AG20443 (cell line): ENCODE measurements at places on chromosomes 2 and 18.

GRCh38 chr2:205684871-205685313 lies 2.6 kb downstream of the NRP2 start:
- no peak for DNase-seq

DNA sequence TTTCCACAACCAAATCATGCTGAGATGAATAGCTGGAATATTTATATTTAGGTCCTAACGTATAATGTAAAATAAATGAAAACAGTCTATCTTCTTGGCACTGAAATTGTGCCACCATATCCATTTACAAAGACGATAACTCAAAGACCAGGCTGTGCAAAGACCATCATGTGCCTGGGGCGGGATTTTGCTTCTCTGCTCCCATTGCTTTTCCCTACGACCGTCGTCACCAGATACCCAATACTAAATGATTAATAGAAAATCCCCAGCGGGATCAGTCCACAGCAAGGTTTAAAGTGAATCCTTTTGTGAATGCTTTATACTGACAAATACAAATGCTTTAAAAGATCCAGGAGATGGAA lies 194.3 kb upstream of the ARL4C start:
- DNase-seq, result no peak

- no peak for DNase-seq
Measured at GRCh38 chr18:10417664-10418063, 36.8 kb upstream of the APCDD1 start.

GRCh38 chr18:24181806-24182205 lies 42.9 kb downstream of the CABYR start:
- DNase-seq, result peak; percentile 41

DNA sequence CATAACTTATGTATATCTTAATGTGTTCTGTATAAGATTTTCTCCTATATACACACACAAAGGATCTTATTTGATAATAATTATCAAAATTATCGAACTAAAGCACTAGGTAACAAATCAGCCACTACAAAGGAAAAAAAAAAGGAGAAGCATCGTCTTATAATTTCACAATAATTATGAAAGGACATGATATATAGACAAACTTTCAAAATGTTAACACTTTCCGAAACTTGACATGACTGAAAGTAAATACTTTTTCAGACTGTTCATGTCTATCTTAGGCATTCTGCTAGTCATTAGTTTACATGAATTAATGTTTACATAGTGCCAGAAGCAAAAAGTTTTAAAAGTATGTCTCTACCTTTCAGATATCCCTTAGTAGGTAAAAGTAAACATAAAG lies 7.3 kb upstream of the NR4A2 start:
- DNase-seq, result no peak

GRCh38 chr2:144659731-144660275 lies 139.9 kb upstream of the ZEB2 start:
- DNase-seq, result peak; percentile 57

DNA sequence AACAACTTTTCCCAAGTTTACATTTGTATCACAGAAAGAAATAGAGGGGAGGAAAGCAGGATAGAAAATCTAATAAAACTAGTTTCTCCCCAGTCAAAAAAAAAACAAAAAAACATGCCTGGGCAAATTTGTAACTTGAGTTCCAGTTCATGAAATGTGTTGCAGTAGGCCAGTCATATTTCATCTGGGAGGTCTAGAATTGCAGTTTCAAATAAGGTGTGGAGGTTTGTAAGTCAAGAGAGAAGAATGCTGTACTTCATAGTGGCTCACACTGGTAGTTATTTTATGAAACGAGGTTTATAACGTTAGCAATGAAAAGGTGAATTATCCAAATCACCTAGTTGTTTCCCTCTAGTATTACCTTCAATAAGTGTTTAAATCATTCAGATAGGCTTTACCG lies 1313.9 kb upstream of the SLC39A10 start:
- no peak for DNase-seq

- no peak for DNase-seq
Measured at GRCh38 chr2:205741256-205741978, 59.1 kb downstream of the NRP2 start.

GRCh38 chr18:12608301-12608700 lies 49.6 kb downstream of the SPIRE1 start:
- no peak for DNase-seq

DNA sequence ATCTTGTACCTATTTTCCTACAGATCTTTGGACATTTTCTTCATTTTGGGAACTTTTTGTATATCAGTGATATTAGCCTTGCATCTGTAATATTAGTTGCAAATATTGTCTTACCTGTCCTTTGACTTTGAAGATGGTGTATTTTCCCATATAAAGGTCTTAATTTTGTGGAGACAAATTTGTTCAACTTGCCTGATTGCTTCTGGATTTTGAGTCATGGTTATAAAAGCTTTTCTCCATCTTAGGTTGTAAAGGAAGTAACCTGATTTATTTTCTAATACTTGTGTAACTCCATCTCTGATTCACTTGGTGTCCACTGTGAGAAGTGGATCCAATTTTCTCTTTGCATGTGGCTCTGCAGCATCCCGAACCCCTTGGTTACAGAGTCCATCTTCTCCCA lies 97.7 kb upstream of the OTOS start:
- DNase-seq, result no peak

DNA sequence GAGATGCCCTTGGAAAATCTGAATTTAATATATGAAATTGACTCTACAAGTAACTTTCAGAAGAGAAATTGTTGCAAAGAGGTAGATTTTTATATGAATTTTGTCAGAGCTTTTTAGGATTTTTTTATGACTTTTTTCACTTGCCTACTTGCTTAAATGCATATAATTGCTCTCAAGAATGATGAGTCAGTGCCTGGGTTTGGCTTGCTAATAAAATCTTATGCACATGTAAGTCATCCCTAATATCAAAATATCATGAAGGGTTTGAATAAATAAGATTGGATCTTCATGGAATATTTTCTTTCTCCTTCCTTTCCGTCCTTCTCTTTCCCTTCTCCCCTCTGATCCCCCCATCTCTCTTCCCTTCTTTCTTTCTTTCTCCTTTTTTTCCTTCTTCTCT lies 354.1 kb downstream of the TXNL1 start:
- DNase-seq, result peak; percentile 11

DNA sequence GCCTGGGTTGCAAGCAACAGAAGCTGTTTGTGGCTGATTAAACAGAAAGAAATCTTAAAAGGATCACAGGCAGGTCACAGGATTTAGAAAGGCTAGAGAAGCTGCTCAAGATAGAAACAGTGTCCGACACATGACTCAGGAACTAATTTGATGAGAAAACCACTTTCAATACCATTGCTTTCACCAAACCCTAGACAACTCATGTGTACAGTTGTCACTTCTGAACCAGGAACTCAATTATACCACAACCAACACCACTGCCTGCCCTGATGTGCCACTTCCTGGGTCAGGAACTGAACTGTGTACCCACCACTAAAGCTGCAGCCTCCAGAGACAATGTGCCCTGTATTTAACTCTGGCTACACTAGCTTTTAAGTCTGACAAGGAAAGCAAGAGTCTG lies 56.0 kb downstream of the TMEM247 start:
- DNase-seq, result no peak

DNA sequence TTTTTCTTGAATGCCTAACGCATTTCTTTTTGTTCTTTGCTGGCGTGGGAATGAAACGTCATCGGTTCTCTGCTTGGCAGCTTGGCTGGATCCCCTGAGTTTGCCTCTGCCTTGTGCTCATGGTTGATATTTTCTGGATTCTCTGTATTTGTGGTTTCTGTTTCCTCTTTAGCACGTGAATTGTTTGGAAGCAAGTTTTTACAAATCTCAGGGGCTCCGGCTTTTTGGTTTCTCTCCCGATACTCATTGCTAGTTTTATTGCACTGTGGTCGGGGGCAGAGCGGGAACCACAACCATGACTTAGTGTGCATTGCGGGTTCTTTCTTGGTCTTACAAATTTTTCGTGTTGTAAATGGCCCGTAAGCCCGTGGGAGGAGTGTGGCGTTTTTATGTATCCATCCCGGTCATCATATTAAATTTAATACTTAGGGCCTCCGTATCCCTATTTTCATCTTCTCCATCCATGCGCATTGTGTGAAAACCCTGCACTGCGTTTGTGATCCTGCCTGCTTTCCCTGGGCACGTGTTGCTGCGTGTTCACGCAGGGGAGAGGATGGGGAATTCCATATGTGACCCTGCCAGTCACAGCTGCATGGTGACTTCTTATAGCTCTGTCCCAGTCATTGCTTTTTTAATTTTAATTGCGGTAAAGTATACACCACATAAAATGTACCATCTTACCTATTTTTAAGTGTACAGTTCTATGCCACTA lies 9.4 kb downstream of the RAMP1 start:
- DNase-seq, result peak; percentile 57

- DNase-seq, result peak; percentile 56
Measured at GRCh38 chr2:237859533-237860272, at the start of gene RAMP1. TSS of gene RAMP1 (plus strand) at chr2:237859623. CDS start at chr2:237859676, 53 bp downstream.

DNA sequence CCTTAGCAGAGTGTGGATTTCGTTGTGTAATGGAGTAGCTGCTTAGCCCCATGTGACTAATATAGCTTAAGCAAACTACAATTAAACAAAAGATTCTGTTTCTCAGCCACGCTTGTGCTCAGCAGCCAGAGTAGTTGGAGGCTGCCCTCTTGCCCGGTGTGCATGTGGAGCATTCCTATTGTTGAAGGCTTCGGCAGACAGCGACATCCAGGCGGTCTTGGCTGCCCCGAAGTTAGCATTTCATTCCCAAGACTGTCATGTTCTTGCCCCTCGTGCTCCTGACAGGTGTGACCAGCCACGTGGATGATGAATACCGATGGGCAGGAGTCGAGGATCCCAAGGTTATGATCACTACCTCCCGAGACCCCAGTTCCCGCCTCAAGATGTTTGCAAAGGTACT lies 2.4 kb downstream of the IMP4 start:
- no peak for DNase-seq

GRCh38 chr2:48347712-48348111 lies 182.2 kb upstream of the STON1 start:
- no peak for DNase-seq

GRCh38 chr18:1511619-1512311 lies 607.1 kb downstream of the ADCYAP1 start:
- no peak for DNase-seq

- no peak for DNase-seq
Measured at GRCh38 chr2:161709428-161709827, 85.2 kb downstream of the SLC4A10 start.

GRCh38 chr18:79258447-79258846 lies 137.3 kb upstream of the NFATC1 start:
- no peak for DNase-seq

GRCh38 chr2:136582628-136583205 lies 182.6 kb upstream of the THSD7B start:
- DNase-seq, result peak; percentile 14

GRCh38 chr2:78832481-78832880 lies 193.0 kb upstream of the REG3G start:
- no peak for DNase-seq

- no peak for DNase-seq
Measured at GRCh38 chr18:22026362-22026761, 143.0 kb upstream of the GATA6 start.

DNA sequence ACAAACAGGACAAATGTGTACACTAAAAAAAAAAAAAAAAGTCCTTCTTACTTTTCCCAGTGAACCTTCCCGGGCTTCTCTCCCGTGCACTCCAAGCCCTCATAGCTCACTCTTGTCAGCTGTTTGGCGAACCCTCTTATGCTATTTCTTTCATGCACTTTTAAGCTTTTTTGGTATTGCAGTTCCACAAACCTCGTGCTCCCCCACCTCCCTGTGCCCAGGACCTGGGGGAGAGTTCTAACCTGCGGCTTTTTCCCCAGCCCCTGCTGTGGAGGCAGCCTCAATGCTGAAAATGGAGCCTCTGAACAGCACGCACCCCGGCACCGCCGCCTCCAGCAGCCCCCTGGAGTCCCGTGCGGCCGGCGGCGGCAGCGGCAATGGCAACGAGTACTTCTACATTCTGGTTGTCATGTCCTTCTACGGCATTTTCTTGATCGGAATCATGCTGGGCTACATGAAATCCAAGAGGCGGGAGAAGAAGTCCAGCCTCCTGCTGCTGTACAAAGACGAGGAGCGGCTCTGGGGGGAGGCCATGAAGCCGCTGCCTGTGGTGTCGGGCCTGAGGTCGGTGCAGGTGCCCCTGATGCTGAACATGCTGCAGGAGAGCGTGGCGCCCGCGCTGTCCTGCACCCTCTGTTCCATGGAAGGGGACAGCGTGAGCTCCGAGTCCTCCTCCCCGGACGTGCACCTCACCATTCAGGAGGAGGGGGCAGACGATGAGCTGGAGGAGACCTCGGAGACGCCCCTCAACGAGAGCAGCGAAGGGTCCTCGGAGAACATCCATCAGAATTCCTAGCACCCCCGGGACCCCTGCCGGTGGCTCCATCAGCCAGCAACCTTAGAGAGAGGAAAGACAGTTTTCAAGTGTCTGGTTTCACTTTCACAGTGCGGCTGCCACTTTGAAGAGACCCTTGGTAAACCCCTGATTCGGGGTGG lies 826 bp downstream of the KCNE4 start:
- no peak for DNase-seq

DNA sequence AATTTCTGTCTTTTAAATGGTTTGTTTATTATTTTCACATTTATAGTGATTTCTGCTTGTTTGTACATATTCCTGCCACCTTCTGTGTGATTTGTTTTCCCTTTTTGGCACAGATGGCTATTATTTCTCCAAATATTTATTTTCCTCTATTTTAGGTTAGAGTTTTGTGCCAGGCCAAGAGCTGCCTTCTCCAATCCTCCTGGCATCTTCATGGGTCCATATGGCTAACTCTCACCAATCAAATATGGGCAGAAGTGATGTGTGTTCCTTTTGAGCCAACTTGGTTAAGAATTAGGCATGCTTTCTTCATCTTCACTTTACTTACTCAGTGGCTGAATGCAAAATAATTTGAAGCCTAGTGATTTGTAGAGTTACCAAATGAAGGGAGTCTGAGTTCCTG lies 697.1 kb upstream of the CELF4 start:
- no peak for DNase-seq

GRCh38 chr2:10654069-10654468 lies 35.7 kb downstream of the NOL10 start:
- DNase-seq, result no peak

GRCh38 chr2:61214171-61214570 lies 52.2 kb downstream of the C2orf74 start:
- DNase-seq, result no peak

- DNase-seq, result no peak
Measured at GRCh38 chr2:15154297-15154696, 406.8 kb downstream of the NBAS start.

GRCh38 chr18:69957747-69958146 lies 10.1 kb upstream of the CD226 start:
- no peak for DNase-seq

DNA sequence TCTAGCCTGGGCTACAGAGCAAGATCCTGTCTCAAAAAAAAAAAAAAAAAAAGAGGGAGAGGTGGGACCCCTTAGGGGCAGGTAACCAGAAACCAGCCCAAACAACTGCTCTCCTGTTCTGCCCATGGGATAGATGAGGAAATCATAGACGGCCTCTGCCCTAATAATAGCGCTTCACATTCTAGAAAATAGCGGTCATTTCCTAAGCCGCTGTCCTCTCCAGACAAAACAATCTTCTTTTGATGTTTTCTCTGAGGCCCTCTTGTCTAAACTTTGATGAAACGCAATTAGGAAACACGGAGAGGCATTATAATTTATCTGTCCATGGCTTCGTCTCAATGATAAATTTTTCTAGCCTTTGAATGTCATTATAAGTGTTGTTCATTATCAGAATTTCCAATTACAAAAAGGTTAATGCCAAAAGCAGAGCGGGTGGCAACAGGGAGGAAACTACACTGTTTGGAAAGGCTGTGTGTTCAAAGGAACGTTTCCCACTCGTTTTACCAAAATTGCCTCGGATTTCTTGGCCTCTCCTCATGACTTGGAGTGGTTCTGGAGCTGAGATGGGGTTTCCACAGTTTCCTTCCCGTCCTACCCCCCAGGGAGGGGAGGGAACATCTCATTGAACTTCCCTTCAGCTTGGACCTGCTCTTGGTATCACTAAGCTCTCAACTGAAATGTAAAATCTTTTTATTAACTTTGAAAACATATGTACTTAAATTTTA lies 151.6 kb upstream of the ZNF236 start:
- DNase-seq, result no peak
